Activated T-cell treated with anti-CD3 and anti-CD28 coated beads for 4 hours (primary cell): ENCODE measurements at places on chromosomes 16 and 17.

GRCh38 chr16:11423315-11424117 is 78.3 kb downstream of the RMI2 start:
- no peak for DNase-seq

DNA sequence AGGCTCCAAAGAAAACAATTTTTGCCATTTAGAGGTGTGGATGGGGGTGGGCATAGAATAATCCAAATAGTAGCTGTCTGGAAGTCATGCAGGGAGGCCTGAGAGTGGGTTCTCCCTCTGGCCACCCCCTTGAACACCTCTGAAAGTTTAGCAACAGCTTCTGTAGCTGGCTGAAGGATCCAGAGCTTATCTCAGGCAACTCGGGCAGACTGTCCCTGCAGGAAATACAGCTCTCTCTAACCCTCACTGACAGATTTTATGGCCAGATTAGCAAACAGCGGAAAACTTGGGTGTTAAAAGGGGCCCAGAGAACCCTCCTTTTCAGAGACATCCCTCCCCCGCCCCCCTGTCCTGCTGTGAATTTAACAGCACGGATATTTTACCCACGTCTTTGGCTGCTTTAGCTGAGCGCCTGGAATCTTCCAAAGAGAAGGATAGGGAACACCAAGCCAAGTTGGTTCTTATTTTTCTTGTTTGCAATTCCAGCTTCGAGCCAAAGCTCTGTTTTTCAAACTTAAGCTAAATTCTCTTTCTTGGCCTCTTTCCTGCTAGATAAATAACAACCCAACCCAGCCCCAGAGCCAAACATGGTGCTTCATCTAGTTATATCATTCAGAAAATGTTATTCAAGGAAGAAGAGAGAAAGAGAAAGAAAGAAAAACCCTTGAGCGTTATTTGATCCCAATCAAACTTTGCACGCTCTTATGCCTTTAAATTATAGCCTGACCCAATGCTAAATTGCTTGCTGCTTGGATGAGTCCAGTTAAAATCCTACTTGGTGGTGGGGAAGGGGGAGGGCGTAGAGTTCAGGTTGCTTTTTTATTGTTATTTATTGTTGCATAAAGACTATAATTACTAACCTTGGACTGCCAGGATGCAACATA is 2.3 kb upstream of the HOXB2 start:
- no peak for DNase-seq

DNA sequence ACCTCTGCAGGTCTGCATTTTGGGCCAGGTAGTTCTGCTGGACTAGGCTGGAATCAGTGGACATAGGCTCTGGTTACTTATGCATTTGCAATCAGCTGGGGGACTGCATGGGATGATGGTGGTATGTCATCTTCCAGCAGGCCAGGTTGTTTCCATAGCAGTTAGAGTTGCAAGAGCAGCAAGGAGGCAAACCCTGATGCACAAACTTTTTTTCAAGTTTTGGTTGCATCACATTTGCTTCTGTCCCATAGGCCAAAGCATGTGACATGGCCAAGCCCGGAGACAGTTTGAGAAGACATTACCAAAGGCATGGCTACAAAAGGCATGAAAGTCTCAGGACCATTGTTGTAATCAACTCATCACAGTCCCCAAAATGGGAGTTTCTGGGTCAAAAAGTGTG is 58.2 kb downstream of the PRKCB start:
- no peak for DNase-seq

- no peak for DNase-seq
Observed at GRCh38 chr17:51289696-51290111, 29.4 kb downstream of the UTP18 start.

DNA sequence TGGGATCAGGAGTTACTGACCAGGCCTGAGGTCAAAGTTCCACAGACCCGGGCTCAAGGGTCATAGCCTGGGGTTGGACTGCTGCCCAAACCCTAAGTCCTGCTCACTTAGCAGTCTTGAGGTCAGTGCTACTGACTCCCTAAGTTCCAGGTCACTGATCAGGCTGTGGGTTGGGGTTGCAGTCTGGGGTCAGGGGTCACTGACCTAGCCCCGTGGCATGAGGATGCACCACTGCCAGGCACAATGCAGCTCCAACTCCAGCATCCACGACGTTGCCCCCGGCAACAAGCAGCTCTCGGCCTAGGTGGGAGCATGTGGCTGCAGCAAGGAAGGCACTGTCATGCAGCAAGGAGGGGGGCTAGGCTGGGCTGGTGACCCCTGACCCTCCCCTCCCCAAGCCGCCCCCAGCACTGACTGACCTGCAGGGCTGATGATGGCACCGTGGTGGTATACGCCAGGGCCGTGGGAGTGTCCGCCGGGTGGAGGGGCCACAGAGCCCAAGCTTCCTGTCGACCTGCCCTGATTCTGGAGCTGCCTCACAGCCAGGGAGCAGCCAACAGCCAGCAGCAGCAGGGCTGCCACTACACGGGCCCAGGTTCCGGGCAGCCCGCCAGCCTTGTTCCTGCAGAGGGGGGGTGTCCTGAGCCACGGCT is 1.1 kb downstream of the GGT6 start:
- no peak for DNase-seq

- no peak for DNase-seq
Observed at GRCh38 chr17:18315562-18315922, 449 bp downstream of the SMCR8 start.

GRCh38 chr16:4249530-4250308 is 7.8 kb upstream of the SRL start:
- no peak for DNase-seq

DNA sequence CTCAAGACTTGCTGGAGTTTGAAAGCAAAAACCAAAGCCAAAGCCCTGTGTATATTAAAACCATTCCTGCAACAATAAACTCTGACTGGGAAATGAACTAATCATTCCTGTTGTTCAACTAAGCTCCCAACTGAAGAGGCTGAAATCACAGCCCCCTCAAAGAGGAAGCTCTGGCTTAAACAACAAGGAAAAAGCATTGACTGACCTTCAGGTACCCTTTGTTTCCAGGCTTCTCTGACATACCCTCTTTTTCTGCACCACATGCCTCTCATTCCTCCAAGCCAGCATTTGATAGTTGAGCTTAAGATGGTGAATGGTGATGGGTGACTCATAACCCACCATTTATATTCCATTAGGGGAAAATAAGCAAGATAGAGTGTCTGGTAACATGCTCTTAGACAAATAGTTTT is 470.9 kb upstream of the SOX9 start:
- DNase-seq, result no peak

DNA sequence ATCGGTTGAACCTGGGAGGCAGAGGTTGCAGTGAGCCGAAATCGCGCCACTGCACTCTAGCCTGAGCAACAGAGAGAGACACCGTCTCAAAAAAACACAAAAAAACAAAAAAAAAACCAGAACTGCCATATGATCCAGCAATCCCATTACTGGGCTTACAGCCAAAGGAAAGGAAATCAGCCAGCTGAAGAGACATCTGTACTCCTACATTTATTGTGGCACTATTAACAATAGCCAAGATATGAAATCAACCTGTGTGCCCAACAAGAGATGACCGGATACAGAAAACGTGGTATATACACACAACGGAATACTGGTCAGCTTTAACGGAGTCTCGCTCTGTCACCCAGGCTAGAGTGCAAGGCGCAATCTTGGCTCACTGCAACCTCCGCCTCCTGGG is 14.6 kb downstream of the FANCA start:
- no peak for DNase-seq

DNA sequence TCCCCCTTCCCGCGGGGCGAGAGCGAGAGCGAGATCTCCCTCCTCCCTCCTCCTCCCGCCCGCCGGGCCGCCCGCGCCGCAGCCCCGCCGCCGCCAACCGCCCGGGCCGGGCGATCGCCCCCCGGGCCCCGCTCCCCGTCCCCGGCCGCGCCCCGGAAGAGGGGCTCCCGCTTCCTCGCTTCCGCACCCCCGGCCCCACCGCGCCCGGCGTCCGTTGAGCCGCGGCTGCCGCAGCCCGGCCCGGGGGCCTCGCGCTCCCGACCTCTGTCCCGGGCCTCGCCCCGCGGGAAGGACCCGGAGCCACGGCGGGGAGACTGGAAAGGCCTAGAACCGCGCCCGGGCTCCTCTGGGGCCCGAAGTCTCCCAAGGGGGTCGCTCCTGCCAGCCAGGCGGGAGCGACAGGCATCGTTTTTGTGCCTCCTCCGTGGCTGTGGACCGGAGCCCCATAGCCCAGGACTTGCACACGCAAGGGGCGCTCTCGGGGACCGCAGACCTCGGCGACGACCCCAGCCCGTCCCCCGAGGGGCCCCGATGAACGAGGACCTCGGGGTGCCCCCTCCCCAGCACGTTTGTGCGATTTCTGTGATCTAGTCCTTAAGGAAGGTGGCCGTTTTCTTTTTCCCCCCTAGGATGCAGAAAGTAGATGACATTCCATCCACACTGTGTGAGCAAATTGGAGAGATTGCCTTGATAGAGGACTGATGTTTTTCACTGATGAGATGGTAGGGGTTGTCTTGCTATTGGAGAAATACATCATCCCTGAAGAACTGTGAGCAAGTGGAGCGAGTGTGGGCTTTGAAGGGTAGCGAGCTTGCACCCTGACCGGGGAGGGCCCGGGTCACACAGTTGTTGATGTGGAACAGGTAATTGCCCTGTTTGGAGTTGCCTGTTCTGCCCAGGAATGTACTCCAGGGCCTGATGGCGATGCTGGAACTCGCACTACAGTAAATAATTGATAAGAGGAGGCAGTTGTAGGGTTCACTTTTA is 611 bp downstream of the BANP start:
- DNase-seq, result no peak

- no peak for DNase-seq
Observed at GRCh38 chr17:40354221-40355122, 10.1 kb downstream of the GJD3 start.

- no peak for DNase-seq
Observed at GRCh38 chr16:886084-886543, 84.7 kb downstream of the LMF1 start.

DNA sequence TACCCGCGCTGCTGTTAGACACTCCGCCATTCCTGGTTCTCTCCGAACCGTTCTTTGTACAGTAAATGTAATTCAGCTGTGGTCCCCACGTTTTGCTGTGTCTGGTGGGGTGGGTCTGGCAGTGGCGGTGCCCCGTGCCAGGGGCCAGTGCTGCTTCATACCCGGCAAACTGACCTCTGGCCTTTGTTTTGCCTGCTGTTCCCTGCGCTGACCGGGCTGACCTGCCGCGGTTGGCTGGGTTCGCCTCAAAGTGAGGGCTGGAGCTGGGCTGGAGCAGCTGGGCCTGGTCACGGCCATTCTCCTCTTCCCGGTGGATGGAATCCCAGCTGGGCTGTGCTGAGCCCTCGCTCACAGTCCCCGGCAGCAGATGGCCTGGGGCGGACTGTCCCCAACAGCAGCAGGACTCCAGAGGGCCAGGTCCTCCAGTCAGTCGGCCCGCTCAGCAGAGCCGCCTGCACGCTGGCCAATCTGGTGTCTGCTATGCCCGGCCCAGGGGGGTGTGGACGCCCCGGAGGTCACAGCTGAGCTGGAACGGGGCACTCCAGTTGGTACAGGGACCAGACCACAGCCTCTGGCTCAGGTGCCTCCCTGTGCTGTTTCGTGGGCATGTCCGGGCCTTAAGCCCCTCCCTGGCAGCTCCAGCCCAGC is 1.5 kb upstream of the WFIKKN1 start:
- no peak for DNase-seq

- no peak for DNase-seq
Observed at GRCh38 chr16:22683730-22684573, 130.0 kb upstream of the HS3ST2 start.

GRCh38 chr17:75555679-75556153 is 30.2 kb downstream of the LLGL2 start:
- no peak for DNase-seq

GRCh38 chr17:78609191-78609641 is 32.0 kb upstream of the DNAH17 start:
- no peak for DNase-seq

- DNase-seq, result no peak
Observed at GRCh38 chr16:84532855-84533486, 28.5 kb upstream of the MEAK7 start.

GRCh38 chr17:82080048-82080788 is 14.6 kb upstream of the DUS1L start:
- DNase-seq, result no peak

GRCh38 chr17:36204724-36205500 is 6.0 kb upstream of the CCL4L2 start:
- no peak for DNase-seq

GRCh38 chr16:88116121-88116520 is 164.9 kb downstream of the BANP start:
- no peak for DNase-seq

DNA sequence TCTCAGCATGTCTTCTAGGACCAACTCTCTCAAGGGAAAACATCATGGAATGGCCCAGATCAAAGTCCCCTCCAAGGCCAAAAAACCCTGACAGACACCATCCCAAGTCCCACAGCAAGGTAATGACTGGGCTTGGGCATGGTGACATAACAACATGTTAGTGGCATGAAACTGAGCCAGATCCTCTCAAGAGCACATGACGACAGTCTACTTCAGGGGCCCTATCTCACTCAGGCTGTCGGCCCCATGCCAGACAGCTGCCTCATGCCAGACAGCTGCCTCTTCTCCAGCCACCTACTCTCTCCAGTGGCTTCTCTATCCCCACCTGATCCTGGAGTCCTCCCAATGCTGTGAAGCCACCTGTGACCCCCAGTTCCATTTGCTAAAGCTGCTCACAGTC is 18.4 kb downstream of the HSD11B2 start:
- no peak for DNase-seq

DNA sequence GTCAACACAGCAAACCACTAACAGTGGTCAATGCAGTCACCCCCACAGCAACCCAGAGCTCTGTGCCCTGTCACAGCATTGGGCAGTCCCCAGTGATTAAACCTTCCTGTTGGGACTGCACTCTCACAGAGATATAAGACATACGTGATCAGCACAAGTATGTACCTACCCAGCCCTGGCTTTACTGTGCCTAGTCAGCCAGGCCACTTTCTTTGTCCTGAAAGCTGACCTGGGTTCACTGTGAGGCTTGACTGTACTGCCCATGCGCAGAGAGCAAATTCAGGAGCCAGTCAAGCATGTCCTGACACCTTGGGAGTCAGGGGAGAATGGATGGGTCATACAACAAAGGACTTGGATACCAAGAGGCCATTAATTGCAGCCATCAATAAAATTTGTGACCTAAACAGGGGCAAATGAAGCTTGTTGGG is 10.9 kb upstream of the TMEM170A start:
- DNase-seq, result no peak

GRCh38 chr17:47276868-47277267 is 23.2 kb downstream of the ITGB3 start:
- no peak for DNase-seq

DNA sequence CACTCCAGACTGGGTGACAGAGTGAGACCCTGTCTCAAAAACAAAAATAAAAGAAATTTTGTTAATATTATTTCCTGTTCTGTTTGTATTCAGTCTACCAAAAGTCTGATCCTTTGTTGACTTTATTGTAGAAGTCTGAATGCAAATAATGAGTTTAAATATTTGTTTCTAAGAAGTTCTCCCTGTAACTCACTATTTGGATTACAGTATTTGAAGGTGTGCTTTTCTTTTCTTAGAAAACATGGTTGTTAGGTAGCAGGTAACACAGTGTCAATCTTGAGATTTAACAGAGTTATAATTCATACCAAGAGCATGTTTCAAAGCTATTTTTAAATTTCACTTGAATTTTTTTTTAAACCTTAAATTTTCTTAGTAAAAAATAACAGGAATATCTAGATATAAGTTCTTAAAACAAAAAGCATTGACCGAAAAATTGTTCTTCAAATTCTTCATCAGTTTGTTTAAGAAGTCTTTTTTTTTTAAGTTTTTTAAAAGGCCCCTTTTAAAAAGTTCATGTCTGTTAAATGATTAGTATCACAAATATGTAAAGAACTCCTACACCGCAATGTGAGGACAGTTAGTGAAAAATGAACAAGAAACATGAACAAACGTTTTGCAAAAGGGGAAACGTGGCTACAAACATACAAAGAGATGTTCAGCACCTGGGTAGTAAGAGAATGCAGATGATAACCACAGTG is 35.0 kb downstream of the GAN start:
- no peak for DNase-seq
